T-helper 22 cell (primary cell): ENCODE measurements at places on chromosomes 3 and 15.

DNA sequence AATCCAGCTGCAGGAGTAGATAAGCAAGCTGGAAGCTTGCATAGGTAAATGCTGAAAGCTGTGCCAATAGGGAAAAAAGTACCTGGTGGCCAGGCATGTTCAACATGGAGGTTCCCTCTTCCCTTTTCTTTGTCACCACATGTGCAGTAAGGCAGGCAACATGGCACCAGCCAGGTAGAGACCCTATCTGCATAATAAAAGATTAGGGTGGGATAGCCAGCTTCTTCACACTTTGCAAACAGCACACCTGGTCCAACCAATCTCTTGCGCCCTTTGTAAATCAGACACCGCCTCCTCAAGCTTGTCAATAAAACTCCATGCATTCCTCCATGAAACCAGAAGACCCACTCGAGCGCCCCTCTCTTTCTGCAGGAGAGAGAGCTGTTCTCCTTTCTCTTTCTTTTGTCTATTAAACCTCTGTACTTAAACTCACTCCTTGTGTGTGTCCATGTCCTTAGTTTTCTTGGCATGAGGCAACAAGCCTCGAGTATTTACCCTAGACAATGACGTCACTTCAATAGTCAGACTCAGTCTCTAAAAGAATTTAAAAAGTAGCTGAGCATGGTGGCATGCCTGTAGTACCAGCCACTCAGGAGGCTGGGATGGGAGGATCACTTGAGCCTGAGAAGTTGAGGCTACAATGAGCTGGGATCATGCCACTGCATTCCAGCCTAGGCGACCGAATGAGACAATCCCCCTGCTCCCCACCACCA, 256.3 kb downstream of the SCAPER start:
- DNase-seq, result no peak

- no peak for DNase-seq
Measured at GRCh38 chr3:10667269-10667668, 148.8 kb upstream of the SLC6A11 start.

DNA sequence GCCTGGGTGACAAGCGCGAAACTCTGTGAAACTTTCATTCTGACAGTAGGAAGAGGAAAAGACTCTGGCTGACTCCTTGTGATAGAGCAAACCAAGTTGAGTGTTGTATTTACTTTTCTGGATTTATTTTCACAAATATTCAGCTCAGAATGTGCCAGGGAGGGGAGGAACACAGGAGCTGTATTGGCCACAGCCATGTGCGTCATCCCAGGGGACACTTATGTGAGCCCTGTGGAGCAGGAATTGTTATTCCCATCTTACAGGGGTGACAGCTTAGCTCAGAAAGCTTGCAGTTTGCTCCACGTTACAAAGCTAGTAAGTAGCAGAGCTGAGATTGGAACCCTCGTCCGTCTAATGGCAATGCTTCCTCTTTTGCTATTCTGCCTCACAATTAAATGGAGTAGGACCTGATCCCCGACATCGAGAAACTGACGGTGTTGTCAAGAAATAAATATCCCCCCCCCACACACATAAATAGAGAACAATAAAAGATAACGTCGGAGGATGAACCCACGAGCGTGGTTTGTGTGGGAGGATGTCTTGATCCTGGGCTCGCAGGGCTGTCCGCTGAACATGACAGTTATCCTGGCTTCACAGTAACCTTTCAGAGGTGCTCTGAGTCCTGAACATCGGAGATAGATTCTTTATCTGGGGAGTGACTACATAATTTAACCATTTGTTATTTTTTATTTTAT, 151.6 kb upstream of the CTDSPL start:
- no peak for DNase-seq

DNA sequence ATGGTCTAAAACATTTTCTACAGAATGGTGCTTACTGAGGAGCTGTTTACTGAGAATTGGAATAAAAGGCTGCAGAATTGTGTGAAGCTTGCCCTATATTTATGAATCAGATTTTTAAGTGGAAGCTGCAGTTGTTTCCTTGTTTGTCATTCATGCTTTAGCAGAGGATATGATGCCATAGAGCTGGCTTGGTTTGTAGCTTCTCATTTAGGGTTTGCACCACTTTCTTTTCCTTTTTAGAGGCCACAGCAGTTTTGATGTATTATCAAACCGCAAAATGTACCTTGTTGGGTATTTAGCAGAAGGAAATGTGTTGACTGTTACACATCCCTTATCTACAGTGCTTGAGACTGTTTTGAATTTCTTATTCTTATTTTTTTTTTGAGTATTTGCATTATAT, 66.2 kb downstream of the RASA2 start:
- DNase-seq, result peak; percentile 1

GRCh38 chr3:113751141-113751540, 4.3 kb downstream of the ATP6V1A start:
- no peak for DNase-seq

GRCh38 chr15:37133602-37134001, 33.3 kb upstream of the MEIS2 start:
- DNase-seq, result no peak

DNA sequence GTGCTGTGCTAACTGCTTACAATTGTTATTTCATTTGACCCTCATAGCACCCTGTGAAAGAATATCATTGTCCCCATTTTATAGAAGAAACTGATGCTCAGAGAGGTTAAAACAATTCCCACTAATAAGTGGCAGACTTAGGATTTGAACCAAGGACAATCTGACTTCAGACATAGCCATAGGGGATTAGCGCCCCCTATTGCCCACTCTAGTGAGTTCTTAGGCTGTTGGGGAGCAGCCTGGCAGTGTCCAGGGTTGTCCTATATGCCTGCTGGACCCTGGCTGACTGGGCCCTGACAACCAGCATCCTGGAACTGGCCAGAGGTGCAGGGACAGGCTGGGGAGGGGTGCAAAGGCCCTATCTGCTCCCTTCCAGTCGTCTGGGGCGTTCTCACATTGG, 15.4 kb downstream of the DPH3 start:
- DNase-seq, result no peak

GRCh38 chr3:192188218-192188835, 539.0 kb downstream of the FGF12 start:
- DNase-seq, result no peak

DNA sequence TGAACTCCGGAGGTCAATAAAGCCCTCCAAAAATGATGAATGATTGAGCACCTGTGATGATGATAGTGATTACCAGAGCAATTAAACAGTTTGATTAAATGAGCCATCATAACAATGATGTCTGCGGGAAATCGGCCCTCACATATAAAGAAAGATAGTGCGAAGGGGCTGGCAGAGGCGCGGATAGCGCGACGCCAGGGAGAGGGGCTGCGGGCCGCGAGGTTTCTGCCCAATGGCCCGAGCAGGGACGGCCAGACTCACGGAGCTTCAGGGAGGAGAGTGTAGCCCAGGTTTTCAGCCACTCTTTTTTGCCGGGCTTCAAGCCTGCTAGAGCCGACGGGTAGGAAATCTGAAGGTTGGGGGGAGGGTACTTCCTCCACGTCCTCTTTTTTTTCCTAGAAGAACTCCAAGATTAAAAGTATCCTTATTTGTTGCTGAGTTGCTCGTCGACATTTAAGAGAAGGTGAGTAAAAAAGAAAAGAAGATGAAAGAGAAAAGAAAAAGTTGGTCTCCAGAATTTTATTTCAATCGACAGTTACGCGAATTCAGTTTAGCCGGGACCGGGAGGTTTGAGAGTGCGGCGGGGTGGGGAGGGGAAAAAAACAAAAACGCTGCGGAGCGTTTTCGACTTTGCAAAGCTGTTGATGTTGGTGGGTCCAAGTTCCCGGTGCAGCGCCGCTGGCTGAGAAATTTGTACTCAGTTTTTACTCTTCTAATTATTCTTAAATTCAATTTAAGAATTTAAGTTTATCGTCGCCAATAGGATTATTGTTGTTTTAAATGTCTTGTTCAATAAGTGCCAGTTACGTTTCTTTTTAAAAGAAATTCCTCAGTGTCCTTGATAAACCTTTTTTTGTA, 2.2 kb upstream of the MEIS2 start:
- no peak for DNase-seq

DNA sequence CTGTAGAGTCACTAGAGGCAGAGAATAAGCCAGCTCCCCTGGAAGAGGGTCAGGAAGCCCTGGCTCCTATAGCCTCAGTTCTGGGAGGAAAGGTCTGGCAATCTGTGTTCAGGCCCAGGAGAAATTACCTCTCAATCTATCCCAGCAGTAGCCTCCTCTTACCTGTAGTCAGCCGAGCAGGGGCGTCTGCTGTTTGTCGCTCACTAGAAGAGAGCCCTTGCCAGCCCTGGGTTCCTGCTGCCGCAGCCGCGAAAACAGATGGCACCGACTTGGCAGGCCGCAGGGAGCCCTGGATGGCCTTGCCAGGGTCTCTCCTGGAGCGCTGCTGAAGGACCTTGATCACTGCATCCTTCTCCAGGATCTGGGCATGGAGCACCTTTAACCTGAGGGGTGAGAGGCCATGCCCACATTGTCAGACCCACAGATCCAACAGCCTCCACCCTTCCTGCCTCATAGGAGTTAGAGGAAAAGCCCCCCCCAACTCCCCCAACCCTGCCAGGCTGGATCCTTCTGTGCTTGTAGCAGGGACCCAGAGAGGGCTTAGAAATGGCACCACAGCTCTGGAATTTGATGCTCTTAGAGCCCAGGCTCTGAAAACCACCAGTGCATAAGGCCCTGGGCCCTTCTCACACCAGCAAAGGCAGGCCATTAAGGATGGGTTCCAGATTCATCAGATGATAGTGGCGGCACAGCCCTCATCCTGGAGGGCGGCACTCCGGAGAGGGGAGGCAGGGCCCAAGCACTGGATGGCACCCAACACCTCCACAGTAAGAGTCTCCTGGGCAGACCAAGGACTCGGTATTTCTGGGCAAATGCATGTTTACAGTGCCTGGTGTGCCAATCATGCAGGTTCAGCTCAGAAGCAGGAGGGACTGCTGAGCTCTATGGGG, 14.9 kb downstream of the AMOTL2 start:
- no peak for DNase-seq

DNA sequence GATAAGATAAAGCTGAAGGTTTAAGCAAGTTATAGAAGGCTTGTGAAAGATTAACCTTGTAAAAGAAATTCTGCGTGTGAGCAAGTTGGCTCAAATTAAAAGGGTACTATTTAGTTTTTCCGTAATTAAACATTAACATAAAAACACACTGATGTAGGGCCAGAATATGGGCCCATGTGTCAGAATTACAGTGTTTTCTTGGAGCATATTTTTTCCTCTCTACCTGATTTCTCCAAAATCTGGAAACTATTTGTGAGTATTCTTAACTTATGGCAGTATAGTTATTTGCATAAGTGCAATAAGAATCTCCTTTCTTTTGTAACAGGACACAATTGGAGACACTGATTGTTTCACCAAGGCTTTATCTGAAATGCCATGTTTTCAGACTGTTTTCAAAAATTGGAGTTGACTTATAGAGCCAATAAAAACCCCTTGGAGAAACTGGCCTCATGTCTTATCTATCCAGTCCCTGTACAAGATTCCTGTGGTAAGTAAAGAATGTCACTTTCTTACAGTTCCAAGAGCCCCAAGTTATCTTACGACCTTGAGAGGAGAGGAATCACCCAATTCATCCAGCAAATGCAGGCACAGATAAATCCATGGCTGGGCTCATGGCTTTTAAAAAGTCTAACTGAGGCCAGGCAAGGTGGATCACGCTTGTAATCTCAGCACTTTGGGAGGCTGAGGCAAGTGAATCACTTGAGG, 47.8 kb upstream of the P2RY1 start:
- DNase-seq, result no peak

DNA sequence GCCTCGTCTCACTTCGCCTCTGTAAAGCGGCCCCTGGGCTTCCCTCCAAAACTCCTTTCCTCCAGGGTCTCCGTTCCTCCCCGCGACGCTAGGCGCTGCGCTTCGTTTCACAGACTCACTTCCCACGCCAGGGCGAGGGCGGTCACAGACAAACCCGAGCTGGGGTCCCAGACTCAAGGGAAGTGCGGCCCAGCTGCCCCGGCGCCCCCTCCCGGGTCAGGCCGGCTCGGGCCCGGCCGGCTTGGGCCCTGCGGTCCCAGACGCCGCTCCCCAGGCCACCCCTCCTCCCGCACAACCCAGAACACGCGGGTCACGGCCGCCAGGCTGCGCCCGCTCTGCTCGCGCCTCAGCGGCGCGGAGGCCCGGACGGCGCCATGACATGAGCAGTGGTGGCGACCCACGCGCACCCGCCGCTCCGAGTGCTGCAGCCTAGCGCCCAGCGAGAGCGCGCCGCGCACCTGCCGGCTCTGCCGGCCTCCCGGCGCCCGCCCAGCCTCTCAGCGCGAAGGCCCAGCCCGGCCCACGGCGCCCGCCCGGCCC, 547 bp downstream of the NUP210 start:
- peak; percentile 39 for DNase-seq

DNA sequence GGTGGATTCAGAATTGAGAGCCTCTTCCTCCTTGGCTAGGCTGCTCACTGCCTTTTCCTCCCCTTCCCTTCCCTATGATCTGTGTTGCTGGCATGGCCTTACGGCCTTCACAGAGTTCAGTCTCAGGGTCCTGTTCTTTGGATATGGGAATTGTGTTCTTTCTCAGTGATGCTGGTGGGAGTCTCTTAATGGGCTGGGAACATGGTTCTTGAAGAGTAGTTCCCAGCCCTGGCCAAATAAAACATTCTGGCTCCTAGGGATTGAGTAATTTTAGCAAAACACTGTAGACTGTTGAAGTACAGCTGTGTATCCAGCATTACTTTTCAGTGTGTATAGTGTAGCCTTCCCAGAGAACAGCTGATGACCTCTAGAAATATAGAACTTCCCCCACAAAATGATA, 22.6 kb upstream of the FILIP1L start:
- DNase-seq, result no peak

- DNase-seq, result no peak
Measured at GRCh38 chr3:122103821-122104514, 48.8 kb downstream of the CD86 start.

GRCh38 chr3:55691141-55691540, 204.0 kb upstream of the WNT5A start:
- DNase-seq, result no peak

GRCh38 chr15:31343831-31344230, 17.2 kb downstream of the KLF13 start:
- no peak for DNase-seq

GRCh38 chr3:116388867-116389385, 56.4 kb downstream of the LSAMP start:
- no peak for DNase-seq

GRCh38 chr15:42036112-42036905, 15.5 kb upstream of the PLA2G4E start:
- DNase-seq, result no peak

- no peak for DNase-seq
Measured at GRCh38 chr3:39025222-39025970, 26.3 kb downstream of the SCN11A start.

- DNase-seq, result no peak
Measured at GRCh38 chr15:48965972-48966371, 2.3 kb upstream of the SHC4 start.

DNA sequence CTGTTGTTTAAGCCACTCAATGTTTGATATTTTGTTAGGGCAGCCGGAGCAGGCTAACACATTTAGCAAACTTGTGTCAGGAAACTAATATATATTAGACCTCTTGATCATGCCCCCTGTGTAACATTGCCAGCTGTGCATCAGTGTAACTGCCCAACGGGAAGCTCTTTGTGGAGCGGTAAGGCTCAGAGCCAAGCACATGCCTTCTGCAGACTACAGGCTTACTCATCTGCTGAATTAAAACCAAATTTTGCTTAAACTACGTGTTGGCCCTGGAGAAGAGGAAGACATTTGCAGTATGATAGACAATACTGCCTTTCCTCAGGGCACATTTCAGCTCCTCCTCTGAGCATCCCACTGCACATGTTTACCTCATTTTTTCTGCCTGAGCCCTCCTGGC, 50.5 kb upstream of the KCNMB2 start:
- DNase-seq, result no peak
